Hair follicle dermal papilla cell (primary cell): ENCODE measurements at places on chromosomes 1 and 21. TPM values are rescaled to one million over a fixed set of nuclear protein-coding genes. Genes with fewer than 3 reads are reported as not detected.

RGS8 gene
- total RNA-seq = 0.16 TPM in 1 of 2 replicates, not detected in the other

AMY2A gene
- total RNA-seq = not detected in 2 replicates

FNBP1L gene
- total RNA-seq = 21.3 and 28.2 TPM in 2 replicates

ELAVL4 gene
- total RNA-seq = not detected in 2 replicates

PADI2 gene
- total RNA-seq = 0.32 and 1.2 TPM in 2 replicates

CACNA1S gene
- total RNA-seq = not detected in 2 replicates

GPR52 gene
- 1.1 and 2.4 TPM in 2 replicates for total RNA-seq

ATP1A4 gene
- not detected in 2 replicates for total RNA-seq

ETV3L gene
- not detected in 2 replicates for total RNA-seq
